ENCODE measurements at places on chromosomes 2 and 18.

- peak; percentile 48 for DNase-seq
These were observed 84.5 kb downstream of the ABI2 start for GRCh38 chr2:203412546-203413331.

DNA sequence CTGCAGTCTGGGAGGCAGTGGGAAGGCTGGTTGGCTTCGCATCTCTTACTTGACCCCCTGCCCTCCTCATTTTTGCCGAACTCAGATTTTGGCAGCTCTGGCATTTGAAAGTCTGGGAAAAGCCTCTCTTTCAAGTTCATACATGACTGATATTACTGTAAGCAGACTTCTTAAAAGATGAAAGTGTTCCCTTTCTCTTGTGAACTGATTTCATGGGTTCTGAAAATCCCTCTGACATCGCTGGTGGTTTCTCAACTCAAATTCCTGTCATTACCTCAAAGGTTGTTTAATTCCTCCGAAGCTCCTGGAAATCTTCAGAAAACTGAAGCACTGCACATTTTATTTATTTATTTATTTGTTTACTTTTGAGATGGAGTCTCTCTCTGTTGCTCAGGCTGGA lies 16.9 kb upstream of the SLC38A11 start:
- DNase-seq: no peak

GRCh38 chr2:127411653-127412369 lies 6.4 kb upstream of the PROC start:
- no peak for DNase-seq

DNA sequence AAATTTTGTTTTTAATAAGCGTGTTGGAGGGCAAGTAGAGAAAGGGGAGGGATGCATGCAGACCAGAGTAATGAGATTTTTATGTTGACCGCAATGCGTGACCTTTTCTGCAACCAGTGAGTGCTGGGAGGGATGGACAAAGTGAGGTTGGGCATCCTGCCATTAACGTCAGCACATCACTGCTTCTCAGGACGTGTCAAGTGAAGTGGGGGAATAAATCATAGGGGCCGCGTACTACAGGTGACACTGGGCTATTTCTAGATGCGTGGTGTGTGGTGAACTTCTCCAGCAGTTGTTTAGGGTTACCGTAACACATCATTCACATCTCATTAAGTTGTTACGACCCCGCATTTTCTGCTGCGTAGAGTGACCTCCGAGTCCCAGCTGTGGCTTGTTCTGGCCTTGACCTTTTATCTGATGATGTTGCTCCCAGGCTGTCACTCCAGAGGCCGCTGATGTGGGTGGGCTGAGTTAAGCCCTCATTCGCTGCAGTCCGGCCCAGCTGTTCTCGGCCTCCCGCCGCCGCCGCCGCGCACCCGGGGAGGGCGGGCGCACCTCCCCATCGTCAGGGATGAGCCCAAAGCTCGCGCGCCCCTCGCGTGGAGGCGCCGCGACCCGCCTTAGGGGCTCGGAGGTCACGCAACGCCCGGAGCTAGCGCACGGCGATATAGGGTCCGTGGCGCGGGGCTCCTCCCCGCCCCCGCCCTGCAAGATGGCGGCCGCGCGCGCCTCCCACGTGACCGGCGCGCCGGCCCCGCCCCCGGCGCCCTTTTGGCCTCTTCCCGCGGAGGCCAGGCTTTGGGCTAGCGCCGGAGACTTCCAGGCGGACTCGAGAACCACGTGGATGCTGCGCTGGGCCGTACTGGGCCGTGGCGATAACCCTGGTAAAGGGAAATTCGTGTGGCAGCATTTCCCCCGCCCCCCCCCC lies 3.5 kb downstream of the ZCCHC2 start:
- peak; percentile 77 for DNase-seq

DNA sequence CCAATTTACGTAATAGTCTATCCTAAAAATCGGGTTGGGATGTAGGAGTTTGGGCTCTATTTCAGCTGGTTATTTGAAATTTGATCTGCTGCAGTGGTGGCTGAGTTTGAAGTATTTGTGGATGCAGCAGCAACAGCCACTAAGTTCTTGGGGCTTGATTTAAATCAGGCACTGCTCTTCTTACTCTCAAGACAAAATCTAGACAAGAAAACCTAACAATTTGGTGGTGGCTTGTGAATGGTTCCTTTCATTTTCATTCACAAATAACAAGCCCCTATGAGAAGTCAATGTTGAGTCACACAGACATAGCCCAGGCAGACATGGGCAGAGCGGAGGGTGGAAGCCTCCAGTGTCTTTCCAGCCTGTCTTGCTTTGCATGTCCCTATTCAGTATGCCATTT lies 199.3 kb downstream of the LTBP1 start:
- peak; percentile 64 for DNase-seq

GRCh38 chr2:44392338-44392943 lies 30.7 kb downstream of the CAMKMT start:
- DNase-seq: peak; percentile 63

DNA sequence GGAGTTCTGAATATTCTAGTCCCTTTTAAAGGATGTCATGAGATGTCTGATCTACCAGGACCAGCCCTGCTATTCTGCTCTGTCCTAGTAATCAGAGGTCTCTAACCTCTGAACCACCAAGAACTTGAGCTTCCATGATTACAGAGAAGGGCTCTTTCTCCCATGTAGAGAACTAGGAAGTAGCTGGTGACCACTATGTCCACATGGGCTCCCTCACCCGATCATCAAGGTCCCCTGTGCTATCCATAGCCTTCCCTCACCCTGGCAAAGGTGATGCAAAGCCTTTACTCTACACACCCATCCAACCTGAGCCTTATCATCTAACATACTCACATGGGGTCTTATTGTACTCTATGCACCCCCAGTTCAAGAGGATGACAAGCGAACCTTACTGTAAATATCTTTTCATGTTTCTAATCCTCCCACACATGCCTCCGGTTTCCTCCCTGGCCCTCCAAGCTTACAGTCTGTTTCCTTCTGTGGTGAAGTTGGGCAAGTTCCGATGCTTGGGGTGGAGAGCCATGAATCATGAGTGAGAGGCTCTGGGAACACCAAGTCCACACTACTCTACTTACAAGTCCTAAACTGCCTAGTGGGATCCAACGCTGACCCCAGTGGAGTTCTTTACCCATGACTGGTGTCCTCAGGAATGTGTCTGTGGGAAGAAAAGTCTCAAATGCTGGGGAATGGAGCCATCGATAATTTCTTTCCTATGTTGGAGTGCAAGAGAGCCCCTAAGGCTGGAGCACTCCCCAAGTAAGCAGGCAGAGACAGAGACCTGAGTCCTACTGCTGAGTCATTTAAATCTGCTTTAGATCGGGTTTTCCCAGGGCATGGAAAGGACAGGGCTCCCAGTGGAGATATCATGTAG lies 73.3 kb upstream of the KLF7 start:
- DNase-seq: peak; percentile 99

DNA sequence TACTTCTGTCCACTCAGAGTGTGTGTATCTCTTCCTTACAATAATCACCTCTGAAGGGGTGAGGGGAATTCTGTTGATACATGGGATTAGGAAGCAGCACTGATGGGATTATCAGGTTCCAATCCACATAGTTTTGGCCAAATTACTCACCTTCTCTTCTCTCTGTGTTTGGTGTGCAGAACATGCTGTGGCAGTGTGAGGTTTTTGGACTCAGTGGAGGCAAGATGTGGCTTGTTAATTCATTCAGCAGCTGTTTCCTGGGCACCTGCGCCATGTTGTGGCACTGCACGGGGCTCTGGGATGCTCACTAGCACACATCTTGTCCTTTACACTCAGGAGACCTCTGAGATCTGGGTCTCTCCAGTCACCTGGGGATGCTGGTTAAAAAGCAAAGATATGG lies 350.3 kb upstream of the HS6ST1 start:
- DNase-seq: no peak

DNA sequence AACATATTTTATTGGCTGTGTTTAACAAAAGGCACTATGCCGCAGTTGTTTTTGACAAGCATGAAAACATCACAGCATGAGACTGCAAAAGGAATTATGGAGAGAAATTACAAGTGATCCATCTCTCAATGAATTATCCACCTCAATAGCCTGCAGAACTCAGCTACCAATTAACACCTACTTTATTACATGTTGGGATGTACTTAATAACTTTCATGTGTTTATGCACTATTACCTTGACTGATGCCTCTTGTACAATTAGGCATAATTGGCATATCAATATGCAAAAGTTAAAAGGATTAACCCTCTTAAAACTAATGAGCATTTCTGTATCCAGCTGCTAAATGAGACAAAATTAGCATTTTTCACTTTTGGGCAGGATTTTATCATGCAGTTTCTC lies 27.8 kb downstream of the ARHGAP15 start:
- DNase-seq: no peak
